ENCODE measurements at places on chromosomes 5 and 9.

- no peak for DNase-seq
Observed at GRCh38 chr9:133058550-133059320, 3.0 kb upstream of the CEL start.

- DNase-seq: peak; percentile 78
Observed at GRCh38 chr5:145062280-145063062, 772.7 kb downstream of the PRELID2 start.

GRCh38 chr5:13188371-13188770 lies 756.1 kb downstream of the DNAH5 start:
- DNase-seq: no peak

- DNase-seq: peak; percentile 72
Observed at GRCh38 chr9:16721972-16722371, 148.5 kb downstream of the BNC2 start.

GRCh38 chr5:179375831-179376365 lies 30.6 kb upstream of the ADAMTS2 start:
- no peak for DNase-seq

GRCh38 chr9:90815183-90815943 lies 13.7 kb downstream of the SYK start:
- DNase-seq: peak; percentile 5

GRCh38 chr9:109912726-109913460 lies 132.9 kb downstream of the PALM2AKAP2 start:
- DNase-seq: no peak

GRCh38 chr9:128836509-128837145 lies 7.0 kb upstream of the SPOUT1 start:
- no peak for DNase-seq

DNA sequence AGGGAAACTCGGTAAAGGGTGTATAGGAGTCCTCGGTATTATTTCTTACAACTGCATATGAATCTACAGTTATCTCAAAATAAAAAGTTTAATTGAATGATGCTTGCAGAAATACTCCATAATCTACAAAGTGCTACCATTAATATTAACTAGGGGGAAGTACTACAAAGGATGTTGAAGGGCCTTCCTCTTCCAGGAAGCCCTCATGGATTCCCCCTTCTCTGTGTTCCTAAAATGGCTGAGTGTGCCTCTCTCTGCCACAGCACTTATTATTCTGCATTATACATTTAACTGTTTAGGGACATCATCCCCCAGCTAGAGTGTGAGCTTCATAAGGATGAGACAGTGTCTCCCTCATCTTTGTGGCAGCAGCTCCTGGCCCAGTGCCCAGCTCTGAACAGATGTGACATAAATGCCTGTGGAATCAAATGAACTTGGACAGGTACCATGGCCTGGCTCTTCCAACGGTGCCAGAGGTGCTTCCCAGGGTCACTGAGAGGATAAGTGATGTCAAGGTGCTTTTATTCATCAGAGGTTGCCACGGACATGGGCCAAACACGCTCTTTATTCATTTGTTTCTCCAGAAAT lies 99.5 kb downstream of the PAX5 start:
- DNase-seq: no peak

GRCh38 chr9:80059979-80060378 lies 488.2 kb downstream of the TLE4 start:
- no peak for DNase-seq

GRCh38 chr5:140988100-140988499 lies 21.8 kb downstream of the PCDHAC2 start:
- DNase-seq: no peak

DNA sequence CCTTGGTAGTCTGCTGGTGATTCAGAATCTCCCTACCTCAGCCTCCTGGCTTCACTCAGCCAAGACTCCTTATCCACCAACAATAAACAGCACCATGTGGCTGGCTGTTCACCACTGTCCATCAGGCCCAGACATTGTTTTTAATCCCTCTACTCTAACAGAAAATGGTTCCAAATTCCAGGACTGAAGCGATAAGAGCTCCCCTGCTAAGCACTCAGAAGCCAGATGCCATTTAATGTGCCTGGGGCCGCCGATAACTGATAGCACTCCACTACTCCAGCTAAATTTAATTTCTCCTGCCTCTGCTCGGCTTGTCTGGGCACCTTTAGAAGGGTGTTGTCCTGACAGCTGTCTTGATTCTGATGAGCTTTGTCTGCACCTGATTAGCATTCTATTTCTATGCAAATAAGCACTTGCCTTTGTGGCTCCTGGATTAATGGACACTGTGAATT lies 47.1 kb downstream of the ZNF622 start:
- no peak for DNase-seq

DNA sequence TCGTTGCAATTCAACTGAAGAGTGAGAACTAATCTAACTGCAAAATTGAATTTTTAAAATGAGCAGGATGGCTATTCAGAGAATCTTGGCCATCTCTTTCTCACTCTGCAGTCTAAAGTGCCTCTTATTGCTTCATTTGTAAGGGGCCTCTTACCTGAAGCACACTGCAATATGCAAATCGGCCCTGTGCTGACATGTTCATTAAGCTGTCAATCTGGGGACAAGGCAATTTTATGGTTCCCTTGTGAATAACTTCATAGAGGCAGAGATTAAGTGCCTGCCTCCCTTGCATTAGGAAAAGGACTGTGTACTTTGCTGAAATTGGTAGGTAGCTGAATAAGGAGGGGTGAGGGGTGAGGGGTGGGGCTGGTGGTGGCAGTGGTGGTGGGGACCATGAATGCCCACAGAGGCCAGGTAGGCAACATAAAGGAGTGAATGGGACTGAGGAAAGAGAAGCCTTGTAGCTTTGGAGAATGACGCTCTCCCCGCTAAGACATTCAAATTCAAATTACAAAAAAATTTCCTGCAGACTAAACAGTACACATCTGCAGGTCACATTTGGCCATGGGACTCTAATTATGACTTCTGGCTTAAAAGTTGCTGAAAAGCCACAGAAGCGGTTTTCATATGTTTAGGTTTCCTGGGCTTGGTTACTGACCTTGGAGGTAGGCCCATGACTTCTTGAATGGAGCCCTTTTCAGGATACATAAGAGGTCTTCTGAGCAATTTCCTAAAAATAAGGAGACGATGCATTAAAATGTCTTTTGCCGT lies 25.0 kb downstream of the TNFSF8 start:
- no peak for DNase-seq

DNA sequence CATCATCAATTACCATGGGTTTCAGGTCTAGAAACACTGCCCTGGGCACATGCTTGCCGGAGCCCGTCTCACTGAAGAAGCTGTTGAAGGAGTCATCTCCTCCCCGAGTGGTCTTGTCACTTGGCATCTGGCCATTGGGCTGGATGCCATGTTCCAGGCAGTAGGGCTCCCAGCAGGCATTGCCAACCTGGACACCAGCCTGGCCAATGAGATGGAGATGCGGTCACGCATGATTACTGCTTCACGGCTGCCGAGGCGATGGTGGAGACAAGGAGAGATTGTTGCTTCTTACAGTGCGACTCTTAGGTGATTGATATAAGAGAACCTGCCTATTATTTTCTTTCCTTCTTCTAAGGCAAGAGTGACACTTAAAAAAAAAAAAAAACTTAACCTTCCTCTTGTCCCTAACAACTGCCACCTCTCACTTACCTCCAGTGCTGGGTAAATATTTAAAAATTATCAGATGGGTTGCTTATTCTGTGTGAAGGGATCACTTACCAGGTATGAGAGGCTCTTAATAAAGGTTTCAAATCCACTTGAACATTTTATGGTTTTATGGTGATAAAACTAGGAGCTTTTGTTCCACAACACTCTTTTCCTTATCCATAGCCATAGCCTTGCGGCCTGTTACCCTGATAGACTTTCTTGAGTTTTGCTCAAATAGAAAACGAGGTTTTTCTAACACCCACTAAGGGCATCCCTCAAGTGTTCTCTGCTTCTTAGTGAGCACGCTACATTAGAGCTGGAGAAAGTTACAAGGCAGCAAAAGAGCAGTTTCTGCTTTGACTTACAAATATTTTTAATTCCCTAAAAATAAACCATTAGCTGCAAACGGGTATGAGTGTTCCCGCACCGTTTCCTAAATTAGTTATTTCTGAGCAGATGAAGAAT lies 41.2 kb downstream of the NIM1K start:
- DNase-seq: no peak

DNA sequence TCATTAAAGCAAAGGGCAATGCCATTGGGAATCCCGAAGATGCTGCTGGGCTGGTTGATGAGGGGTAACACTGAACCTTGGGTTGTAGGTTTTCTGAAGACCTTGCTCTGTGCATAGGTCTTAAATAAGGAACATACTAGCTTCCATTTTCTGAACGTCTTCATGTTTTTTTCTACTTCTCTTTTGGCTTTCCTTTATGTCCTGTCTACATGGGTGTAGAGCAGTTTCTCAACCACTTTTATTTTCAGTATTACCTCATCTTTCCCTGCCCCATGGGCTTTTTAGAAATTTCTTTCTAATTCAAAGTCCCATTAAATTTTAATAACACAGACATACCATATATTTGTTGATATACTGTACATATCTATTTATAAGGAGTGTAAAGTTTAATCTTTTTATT lies at the start of gene IFNA14:
TSS of gene IFNA14 (minus strand) at position 95 of the 400 bp plus-strand sequence. CDS start at position 25, 70 bp downstream.
- no peak for DNase-seq

GRCh38 chr5:64417390-64417789 lies 88.4 kb upstream of the RGS7BP start:
- no peak for DNase-seq

DNA sequence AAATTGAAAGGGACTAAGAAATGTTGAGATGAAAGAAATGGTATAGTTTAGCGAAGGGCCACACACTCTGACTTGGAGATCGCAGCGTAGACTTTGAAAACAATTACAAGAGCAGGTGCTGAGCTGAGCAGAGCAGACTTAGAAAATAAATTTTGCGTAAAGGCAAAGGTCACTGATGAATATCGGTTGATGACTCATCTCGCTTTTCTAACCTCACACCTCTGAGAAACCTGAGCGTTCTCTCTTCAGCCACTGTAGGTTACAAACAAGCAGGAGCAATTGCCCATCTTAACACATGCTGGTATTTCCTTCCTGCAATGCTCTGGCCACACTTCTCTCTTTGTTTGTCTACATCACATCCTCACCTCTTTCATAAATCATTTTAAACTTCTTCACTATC lies 190.6 kb upstream of the C9orf72 start:
- no peak for DNase-seq

GRCh38 chr9:104941597-104941996 lies 13.6 kb upstream of the ABCA1 start:
- no peak for DNase-seq
